ENCODE measurements at places on chromosomes 4 and X.

- DNase-seq: no peak
These were observed 181.3 kb upstream of the KLF3 start for GRCh38 chr4:38482696-38483095.

GRCh38 chr4:118941799-118942198 lies 53.1 kb downstream of the SYNPO2 start:
- DNase-seq: no peak

- no peak for DNase-seq
These were observed 10.3 kb downstream of the SRPX2 start for GRCh38 chrX:100654261-100654660.

DNA sequence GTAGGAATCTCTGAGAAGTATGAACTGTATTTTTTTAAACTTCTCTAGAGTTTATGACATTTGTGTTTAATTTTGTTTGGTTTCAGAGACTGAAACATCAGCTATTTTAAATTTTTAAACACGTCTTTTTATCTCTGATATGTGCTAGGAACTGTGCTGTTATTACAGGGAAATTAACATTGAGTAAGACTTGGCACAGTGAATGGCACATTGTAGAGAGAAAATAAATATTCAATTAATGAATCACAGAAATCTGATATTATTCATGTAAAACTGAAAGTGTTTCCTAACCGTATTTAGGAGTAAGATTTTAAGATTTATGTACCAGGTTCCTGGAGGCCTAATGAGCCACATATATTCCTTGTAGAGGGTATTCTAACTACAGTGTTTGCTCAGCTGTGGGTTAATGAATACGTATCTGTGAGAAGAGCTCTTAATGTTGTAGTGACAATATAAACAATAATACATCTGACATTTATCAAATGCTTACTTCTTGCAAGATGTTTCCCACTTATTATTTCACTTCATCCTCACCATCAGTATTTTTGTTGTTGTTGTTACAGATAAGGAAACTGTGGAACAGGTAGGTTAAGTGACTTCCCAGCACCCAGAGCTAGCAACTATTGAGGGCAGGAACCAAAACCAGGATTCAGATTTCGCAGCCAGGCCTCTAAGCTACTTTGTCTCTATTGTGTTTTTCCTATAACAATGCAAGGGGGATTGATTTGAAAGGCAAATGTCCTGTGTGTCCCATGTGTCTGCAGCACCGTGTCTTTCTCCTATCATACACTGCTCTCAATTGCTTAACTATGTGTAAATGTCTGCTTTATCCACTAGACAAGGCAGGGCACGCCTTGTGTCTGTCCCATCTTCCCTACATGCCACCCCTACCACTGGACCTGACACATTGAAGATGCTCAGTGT lies 121.1 kb upstream of the FAM9C start:
- no peak for DNase-seq

- no peak for DNase-seq
These were observed 154.9 kb upstream of the EPHA5 start for GRCh38 chr4:65825116-65825753.

- DNase-seq: no peak
These were observed 262.7 kb downstream of the KCNIP4 start for GRCh38 chr4:21685911-21686310.

- no peak for DNase-seq
These were observed 2.6 kb downstream of the TMEM35A start for GRCh38 chrX:101081231-101081630.

- DNase-seq: no peak
These were observed 166.0 kb downstream of the FRMPD4 start for GRCh38 chrX:12304261-12304660.

- DNase-seq: no peak
These were observed 56.4 kb upstream of the SLIT2 start for GRCh38 chr4:20195071-20195885.

DNA sequence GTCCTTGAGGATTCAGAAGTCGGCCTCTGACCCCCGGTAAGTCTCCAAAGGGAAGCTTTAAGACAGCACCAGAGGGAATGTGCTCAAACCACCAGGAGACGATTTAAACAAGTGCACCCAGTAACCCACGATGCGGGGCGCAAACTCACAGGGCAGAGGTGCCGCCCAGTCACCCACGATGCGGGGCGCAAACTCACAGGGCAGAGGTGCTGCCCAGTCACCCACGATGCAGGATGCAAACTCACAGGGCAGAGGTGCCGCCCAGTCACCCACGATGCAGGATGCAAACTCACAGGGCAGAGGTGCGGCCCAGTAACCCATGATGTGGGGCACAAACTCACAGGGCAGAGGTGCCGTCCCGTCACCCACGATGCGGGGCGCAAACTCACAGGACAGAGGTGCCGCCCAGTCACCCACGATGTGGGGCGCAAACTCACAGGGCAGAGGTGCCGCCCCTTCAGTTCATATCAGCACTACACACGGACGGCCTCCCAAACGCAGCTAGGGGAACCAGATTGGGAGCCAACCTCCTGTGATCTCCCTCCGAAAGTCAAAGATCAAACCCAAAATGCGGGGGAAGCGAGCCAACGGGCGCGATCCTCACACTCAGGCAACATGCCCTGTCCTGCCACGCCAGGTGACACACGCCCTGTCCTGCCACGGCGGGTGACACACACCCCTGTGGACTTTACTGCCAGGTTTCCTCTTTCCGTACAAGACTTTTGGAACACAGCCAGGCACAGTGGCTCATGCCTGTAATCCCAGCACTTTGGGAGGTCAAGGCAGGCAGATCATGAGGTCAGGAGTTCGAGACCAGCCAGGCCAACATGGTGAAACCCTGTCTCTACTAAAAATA lies 11.3 kb downstream of the PPP2R3B start:
- no peak for DNase-seq

GRCh38 chr4:26062215-26062614 lies 148.2 kb downstream of the SMIM20 start:
- DNase-seq: no peak

GRCh38 chr4:173121076-173121561 lies 47.5 kb upstream of the GALNT7 start:
- DNase-seq: no peak

GRCh38 chr4:156475322-156475721 lies 496.3 kb downstream of the PDGFC start:
- DNase-seq: no peak

DNA sequence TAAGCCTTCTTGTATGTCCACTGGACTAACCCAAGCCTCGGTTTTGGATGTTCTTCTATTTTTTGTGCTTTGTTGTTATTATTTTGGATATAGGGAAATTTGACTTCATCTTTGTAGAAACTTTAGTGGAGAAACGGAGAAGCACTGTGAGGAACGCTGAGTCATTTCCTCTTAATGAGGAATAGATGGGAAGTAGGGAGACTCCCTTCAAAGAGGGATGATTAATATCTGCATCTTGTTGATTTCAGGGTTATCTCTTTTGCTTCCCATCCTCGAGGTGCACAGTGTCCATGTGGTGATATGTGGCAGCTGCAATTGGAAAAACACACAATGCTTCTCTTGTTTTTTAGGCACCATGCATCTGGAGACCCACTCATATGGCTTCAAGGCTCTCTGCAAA lies 1147.9 kb downstream of the NLGN4X start:
- no peak for DNase-seq

DNA sequence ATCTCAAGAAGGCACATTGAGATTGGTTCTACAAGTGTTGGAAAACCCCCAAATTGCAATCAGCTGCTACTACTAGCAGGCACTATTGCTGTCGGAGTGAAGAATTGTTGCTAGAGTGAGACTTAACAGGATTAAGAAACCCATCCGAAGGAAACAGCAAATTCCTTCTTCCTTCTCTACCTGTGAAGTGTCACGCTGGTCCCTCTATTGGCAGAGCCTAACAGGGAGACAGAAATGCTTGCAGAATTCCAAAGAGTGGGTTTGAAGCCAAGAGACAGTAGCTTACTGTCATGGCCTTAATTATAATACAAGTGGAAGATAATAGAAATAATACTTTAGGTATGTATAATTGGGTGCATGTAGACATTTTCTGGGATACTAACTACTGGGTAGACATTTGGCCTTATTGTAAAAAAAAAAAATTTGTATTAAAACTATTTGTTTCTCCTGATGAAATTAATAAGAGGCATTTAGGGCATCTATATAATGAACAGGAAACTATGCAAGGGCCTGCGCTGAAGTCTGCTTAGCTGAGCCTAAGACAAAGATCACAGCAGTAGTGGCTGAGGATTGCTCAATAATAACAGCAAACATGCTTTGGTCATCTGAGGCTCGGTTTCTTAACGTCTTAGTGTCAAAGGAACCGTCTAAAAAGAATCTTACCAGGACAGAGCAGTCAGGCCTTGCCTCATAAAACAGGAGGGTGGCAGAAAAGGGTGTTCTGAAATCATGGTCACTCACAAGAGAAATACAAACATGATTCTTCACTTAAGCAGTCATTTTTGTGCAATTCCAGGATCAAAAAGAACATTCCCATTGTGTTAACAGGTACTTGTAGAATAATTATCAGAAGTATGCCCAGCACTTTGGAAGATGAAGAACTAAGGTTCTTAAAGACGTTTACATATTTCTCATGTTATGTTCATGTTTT lies 40.8 kb downstream of the FAM241A start:
- DNase-seq: no peak

GRCh38 chr4:56448301-56448700 lies 12.2 kb downstream of the PAICS start:
- DNase-seq: no peak

DNA sequence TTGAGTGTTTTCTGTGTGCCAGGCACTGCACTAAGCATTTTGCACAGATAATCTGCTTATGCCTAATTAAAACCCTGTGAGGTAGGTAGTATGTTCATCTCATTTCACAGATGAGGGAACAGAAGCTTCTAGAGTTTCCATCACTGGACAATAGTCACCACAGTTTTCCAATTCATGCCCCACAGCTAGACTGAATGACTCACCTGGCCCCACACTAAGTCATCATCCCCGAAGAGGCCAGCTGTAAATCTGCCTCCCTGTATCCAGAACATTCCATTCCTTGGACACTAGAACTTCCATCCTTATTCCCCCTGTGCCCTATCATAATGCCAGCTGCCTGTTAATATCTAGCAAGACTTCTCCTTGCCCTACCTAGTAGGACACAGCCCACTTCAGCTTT lies 40.9 kb upstream of the NYX start:
- DNase-seq: no peak

GRCh38 chr4:26015906-26016305 lies 101.9 kb downstream of the SMIM20 start:
- no peak for DNase-seq

DNA sequence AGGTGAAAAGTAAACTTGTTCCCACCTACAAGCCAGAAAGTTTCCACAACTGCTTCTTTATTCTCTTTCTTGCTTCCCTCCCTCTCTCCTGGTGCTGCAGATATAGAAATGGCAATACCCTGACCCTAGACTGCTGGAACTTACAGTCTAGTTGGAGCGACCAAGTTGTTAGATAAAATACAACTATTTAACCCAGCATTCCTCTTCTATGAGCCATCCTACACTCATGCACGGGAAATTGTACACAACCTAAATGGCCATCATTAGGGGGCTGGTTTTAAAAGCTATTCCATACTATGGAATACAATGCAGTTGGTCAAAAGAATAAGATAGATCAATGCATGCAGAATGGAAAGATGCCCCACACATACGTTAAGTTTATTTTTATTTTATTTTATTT lies 41.1 kb downstream of the PJA1 start:
- DNase-seq: no peak

DNA sequence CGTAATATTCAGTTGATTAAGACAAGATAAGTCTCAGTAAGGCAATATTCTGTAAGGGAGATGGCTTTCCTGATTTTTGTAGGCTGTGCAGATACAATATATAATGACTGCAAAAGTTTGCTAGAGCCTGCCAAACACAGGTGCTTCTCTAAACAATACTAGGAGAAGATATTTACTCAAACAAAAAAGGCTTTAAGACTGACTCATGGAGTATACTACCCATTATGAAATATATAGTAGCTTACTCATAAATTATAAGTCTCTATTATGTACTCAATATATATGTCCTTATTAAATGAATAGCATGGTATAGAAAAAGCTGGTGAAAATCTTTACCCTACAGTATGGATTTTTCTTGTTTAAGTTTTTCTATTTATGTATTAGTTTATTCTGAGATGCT lies 93.2 kb upstream of the IL15 start:
- DNase-seq: no peak

GRCh38 chrX:118216509-118216908 lies 99.9 kb upstream of the KLHL13 start:
- DNase-seq: no peak

DNA sequence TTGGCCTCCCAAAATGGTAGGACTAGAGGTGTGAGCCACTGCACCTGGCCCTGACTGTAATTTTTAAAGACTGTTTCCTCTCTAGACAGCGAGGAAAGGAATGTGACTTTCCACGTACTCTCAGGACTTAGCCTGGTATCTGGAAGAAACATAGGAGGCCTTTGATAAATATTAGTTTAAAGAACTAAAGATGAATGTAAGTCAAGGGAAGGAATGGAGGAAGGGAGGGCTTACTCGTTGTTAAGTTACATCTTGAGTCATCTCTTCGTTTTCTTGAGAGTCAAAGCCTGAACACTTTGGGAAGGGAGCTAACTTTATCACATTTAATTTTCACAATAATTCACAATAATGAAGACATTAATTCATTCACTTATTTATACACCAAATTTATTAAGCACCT lies 7.2 kb upstream of the LNX1 start:
- no peak for DNase-seq

GRCh38 chr4:176782191-176782590 lies 10.5 kb downstream of the VEGFC start:
- no peak for DNase-seq

- DNase-seq: no peak
These were observed 45.8 kb upstream of the ITM2A start for GRCh38 chrX:79412972-79413371.

- DNase-seq: no peak
These were observed 38.0 kb downstream of the FAM241A start for GRCh38 chr4:112183252-112183651.

- no peak for DNase-seq
These were observed 17.5 kb upstream of the ZNF41 start for GRCh38 chrX:47500554-47500953.
